Stimulated activated naive B cell treated with anti-CD40 and anti-IgM and Interleukin-4, amounts not matched to agents 10 μg/mL and 1 μg/mL and 100 μg/mL, for 72 hours (primary cell): ENCODE measurements at places on chromosomes 4 and X.

- no peak overlapping the region for H3K27ac ChIP-seq
- H3K27me3 ChIP-seq = no peaks in the 10 kb centered on the region
- H3K4me3 ChIP-seq = no peak overlapping the region
- H3K36me3 ChIP-seq = no peaks in the 10 kb centered on the region
Observed at GRCh38 chr4:133014473-133015135, 134.5 kb upstream of the PCDH10 start.

DNA sequence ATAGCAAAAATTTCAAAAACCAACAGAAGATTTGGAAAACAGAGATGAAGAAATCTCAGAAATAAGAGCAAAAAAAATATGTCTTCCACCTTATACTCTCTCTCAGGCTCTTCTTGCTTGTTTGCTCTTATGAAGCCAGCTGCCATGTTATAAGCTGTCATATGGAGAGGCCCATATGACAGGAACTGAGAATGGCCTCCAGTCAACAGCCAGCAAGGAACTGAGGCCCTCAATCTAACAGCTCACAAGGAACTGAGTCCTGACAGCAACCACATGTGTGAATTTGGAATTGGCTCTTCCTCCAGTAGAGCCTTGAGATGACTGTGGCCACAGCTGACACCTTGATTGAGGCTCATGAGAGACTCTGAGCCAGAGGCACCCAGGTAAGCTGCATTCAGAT, 51.3 kb upstream of the MAOA start:
- no peak for DNase-seq
- no peaks in the 10 kb centered on the region for H3K4me1 ChIP-seq
- H3K4me3 ChIP-seq = no peak overlapping the region
- H3K36me3 ChIP-seq = no peaks in the 10 kb centered on the region
- peaks cover 1% of the 10 kb centered on the region for H3K27me3 ChIP-seq

GRCh38 chr4:71186566-71187403, 152.0 kb upstream of the SLC4A4 start:
- peak; percentile 11 for DNase-seq
- H3K27ac ChIP-seq = no peak overlapping the region
- H3K4me3 ChIP-seq = peak overlapping the region; percentile 85

- no peak overlapping the region for H3K4me3 ChIP-seq
- no peaks in the 10 kb centered on the region for H3K36me3 ChIP-seq
- H3K27me3 ChIP-seq = no peaks in the 10 kb centered on the region
- no peaks in the 10 kb centered on the region for H3K4me1 ChIP-seq
- no peak overlapping the region for H3K27ac ChIP-seq
Observed at GRCh38 chr4:22416403-22416802, 99.5 kb downstream of the ADGRA3 start.

- no peaks in the 10 kb centered on the region for H3K4me1 ChIP-seq
- no peaks in the 10 kb centered on the region for H3K27me3 ChIP-seq
- H3K36me3 ChIP-seq = no peaks in the 10 kb centered on the region
- no peak for DNase-seq
- no peak overlapping the region for H3K27ac ChIP-seq
Observed at GRCh38 chr4:186587416-186588018, 32.1 kb upstream of the MTNR1A start.

DNA sequence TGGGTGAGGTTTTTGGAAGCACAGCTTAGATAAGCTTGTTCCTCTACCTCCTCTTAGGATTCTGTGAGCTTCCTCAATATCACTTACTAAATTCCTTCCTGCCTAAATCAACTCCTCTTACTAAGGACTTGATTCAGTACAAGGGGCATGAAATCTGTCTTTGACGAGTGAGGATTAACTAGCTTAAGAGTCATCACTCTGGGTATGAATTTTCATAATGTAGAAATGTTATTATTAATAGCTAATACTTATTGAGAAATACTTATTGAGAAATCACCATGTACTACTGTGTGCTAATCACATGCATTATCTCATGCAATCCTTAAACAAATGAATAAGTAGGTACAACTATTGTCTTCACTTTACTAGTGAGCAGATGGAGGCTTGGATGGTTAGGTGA, 28.6 kb downstream of the TRPC3 start:
- no peaks in the 10 kb centered on the region for H3K4me1 ChIP-seq
- H3K4me3 ChIP-seq = no peak overlapping the region
- H3K27me3 ChIP-seq = peaks cover 9% of the 10 kb centered on the region
- H3K27ac ChIP-seq = no peak overlapping the region
- DNase-seq = no peak

DNA sequence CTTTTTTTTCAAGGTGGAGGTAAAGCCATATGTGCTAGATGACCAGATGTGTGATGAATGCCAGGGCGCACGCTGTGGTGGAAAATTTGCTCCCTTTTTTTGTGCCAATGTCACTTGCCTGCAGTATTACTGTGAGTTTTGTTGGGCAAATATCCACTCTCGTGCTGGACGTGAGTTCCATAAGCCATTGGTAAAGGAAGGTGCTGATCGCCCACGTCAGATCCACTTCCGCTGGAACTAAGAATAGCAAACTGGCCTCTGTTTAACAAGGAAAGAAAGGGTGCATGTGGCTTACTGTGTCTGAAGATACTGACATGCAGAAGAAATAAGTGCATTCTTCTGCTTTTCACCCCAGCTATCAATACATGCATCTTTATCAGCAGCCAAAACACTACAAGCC, 63.9 kb downstream of the CPEB2 start:
- H3K27ac ChIP-seq = no peak overlapping the region
- H3K4me1 ChIP-seq = no peaks in the 10 kb centered on the region
- peaks cover 7% of the 10 kb centered on the region for H3K36me3 ChIP-seq
- H3K27me3 ChIP-seq = no peaks in the 10 kb centered on the region

GRCh38 chrX:96027407-96027806, 657.2 kb upstream of the DIAPH2 start:
- no peaks in the 10 kb centered on the region for H3K4me1 ChIP-seq
- no peaks in the 10 kb centered on the region for H3K27me3 ChIP-seq
- H3K4me3 ChIP-seq = no peak overlapping the region
- no peaks in the 10 kb centered on the region for H3K36me3 ChIP-seq

GRCh38 chr4:168724686-168725411, 228.0 kb downstream of the PALLD start:
- peak overlapping the region; percentile 21 for H3K4me3 ChIP-seq
- H3K36me3 ChIP-seq = peaks cover 11% of the 10 kb centered on the region

DNA sequence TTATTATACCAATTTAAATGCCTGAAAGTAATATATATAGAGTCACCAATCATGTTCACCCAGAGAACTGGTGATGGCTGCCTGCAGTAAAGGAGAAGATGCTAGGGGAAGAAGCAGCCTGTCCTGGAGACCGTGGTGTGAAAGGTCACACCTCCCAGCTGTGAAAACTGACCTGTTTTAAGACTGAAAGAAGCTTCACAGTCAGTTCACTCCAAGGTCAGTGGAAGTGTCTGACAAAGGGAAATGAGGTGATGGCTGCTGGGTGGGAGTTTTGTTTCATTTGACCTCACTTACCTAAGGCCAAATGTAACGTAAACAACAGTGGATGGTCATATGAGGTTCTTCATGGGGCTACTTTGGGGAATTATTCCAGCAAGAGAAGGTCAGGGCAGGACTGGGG, 352.1 kb upstream of the GATB start:
- H3K4me1 ChIP-seq = peaks cover 38% of the 10 kb centered on the region
- no peaks in the 10 kb centered on the region for H3K36me3 ChIP-seq
- DNase-seq = no peak
- peaks cover 9% of the 10 kb centered on the region for H3K27me3 ChIP-seq
- H3K27ac ChIP-seq = no peak overlapping the region
- no peak overlapping the region for H3K4me3 ChIP-seq

DNA sequence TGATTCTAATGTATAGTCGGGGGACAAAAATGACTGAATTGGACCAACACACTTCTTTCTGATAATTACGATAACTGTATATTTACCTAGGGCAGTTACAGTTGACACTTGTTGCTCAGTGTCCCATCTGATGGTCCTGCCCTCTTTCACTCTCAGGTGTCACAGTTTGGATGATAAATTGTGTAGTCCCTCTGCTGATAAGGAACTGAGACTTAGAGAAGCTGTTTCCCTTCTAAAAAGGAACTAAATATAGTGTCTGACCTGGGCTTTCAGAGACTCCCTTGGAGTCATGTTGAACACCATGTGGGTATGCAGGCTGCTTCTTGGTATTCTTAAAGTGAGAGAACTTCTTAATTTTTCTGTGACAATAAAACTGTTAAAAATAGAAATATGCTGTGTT, 23.7 kb upstream of the PNPLA4 start:
- H3K27ac ChIP-seq = no peak overlapping the region
- no peak for DNase-seq

GRCh38 chr4:86926435-86927086, 8.2 kb upstream of the AFF1 start:
- H3K4me3 ChIP-seq = no peak overlapping the region
- H3K4me1 ChIP-seq = peaks cover 35% of the 10 kb centered on the region
- H3K36me3 ChIP-seq = peaks cover 7% of the 10 kb centered on the region
- H3K27ac ChIP-seq = no peak overlapping the region
- no peaks in the 10 kb centered on the region for H3K27me3 ChIP-seq

DNA sequence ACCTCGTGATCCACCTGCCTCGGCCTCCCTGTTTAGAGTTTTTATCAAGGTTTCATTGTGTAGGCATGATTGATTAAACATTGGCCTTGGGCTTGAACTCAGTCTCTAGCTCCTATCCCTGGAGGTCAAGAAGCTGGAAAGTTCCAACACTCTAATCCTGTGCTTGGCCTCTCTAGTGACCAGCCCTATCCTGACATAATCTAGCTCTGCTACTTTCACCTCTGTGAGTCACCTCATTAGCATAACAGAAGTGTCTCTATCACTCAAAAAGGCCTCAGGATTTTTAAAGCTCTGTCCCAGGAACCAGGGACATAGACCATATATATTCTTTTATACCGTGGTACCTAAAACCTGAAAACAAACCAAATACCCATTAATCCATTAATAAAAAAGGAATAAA, 377.5 kb downstream of the CENPC start:
- no peak overlapping the region for H3K4me3 ChIP-seq
- no peaks in the 10 kb centered on the region for H3K27me3 ChIP-seq
- DNase-seq = no peak
- H3K36me3 ChIP-seq = no peaks in the 10 kb centered on the region

DNA sequence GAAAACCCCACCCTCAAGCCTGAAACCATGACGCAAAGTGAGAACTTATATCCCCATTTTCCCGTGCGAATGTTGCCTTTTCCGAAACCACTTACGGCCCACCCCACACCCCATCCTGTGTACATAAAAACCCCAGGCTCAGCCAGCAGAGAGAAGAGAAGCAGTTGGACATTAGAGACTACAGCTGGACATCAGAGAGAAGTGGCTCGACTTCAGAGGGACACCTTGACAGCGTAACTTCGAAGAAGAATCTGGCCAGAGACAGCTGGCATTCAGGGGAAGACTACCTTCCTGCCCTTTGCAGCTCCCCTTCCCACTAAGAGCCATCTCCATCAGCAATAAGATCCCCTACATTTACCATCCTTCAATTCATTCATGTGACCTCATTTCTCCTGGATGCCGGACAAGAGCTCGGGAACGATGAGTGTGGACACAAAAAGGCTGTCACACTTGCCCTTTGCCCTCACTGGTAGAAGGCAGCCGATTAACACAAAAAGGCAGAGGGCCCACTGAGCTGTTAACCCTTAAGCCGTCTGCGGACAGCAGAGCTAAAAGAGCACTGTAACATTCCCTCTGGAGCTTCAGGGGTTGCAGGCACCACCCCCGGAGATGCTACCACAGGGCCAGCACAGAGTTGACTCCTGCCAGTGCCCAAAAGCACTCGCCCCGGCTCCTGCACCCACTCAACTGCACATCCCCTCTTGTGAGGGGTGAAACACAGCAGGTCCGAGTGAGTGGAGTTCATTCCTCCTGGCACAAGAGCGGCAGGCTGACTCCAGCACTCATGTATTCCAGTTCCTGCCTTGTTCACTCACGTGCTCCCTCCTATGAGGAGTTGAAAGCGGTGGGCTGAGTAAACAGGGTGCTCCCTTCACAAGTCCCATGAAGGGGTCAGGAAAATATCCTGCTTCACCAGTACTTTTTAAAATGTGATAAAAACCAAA, 7.5 kb downstream of the CHM start:
- H3K27me3 ChIP-seq = no peaks in the 10 kb centered on the region
- no peak overlapping the region for H3K4me3 ChIP-seq
- peaks cover 27% of the 10 kb centered on the region for H3K36me3 ChIP-seq
- H3K27ac ChIP-seq = no peak overlapping the region
- peaks cover 14% of the 10 kb centered on the region for H3K4me1 ChIP-seq

DNA sequence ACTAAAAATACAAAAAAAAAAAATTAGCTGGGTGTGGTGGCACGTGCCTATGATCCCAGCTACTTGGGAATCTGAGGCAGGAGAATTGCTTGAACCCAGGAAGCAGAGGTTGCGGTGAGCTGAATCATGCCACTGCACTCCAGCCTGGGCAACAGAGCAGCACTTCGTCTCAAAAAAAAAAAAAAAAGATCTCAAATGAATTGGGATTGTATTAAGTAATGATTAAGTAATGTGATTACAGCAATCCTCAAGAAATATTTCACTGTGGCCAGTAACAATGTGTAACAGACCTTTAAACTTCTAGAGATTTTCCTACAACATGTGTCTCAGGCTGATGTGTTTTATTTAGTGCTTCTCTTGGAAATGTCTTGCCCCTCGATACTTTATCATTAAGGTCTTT, 46.8 kb downstream of the PKD2 start:
- no peak overlapping the region for H3K27ac ChIP-seq
- H3K27me3 ChIP-seq = no peaks in the 10 kb centered on the region
- H3K4me3 ChIP-seq = no peak overlapping the region

- peaks cover 16% of the 10 kb centered on the region for H3K36me3 ChIP-seq
- peak overlapping the region; percentile 97 for H3K27ac ChIP-seq
- H3K4me3 ChIP-seq = peak overlapping the region; percentile 87
- peaks cover 4% of the 10 kb centered on the region for H3K27me3 ChIP-seq
Observed at GRCh38 chrX:154020536-154021115, 924 bp upstream of the IRAK1 start.

DNA sequence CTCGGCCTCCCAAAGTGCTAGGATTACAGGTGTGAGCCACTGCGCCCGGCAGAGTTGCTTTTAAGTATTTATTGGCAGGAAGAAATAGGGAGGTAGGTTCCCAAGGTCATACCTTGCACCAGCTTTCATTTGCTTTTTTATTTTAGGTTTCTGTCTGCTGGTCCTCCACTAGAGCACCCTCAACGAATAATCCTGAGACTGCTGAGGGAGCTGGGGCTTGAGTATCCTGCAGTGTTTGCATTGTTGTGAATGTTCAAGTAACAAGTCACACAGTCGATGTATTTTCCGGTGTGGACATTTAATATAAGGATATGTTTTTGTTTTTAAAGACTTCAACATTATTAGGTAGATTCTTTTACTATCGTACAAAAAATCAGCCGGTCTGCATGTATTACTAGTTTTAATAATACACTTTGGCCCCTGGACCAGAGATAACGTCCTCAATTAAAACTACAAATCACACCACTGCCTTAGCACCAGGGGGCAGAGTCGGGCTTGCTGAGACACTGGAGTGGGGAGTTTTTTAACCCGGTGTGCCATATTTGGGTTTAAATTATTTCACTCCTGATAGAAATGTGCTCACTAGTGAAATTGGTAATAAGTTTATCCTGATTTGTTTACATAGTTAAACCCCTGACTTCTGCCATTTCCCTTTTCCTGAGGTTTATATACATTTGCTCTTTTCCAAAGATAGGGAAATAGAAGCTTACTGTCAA, 11.6 kb downstream of the SMIM20 start:
- no peaks in the 10 kb centered on the region for H3K27me3 ChIP-seq
- H3K4me3 ChIP-seq = no peak overlapping the region
- H3K36me3 ChIP-seq = peaks cover 33% of the 10 kb centered on the region

- H3K27ac ChIP-seq = no peak overlapping the region
- no peak overlapping the region for H3K4me3 ChIP-seq
- DNase-seq = no peak
- H3K4me1 ChIP-seq = no peaks in the 10 kb centered on the region
- H3K27me3 ChIP-seq = peaks cover 11% of the 10 kb centered on the region
Observed at GRCh38 chr4:123750044-123750443, 353.4 kb downstream of the SPRY1 start.

- H3K4me3 ChIP-seq = peak overlapping the region; percentile 61
- peaks cover 7% of the 10 kb centered on the region for H3K36me3 ChIP-seq
- H3K27me3 ChIP-seq = no peaks in the 10 kb centered on the region
- no peak for DNase-seq
Observed at GRCh38 chrX:44903830-44904530, 31.0 kb downstream of the KDM6A start.
